ENCODE measurements at places on chromosomes 3 and 15.

DNA sequence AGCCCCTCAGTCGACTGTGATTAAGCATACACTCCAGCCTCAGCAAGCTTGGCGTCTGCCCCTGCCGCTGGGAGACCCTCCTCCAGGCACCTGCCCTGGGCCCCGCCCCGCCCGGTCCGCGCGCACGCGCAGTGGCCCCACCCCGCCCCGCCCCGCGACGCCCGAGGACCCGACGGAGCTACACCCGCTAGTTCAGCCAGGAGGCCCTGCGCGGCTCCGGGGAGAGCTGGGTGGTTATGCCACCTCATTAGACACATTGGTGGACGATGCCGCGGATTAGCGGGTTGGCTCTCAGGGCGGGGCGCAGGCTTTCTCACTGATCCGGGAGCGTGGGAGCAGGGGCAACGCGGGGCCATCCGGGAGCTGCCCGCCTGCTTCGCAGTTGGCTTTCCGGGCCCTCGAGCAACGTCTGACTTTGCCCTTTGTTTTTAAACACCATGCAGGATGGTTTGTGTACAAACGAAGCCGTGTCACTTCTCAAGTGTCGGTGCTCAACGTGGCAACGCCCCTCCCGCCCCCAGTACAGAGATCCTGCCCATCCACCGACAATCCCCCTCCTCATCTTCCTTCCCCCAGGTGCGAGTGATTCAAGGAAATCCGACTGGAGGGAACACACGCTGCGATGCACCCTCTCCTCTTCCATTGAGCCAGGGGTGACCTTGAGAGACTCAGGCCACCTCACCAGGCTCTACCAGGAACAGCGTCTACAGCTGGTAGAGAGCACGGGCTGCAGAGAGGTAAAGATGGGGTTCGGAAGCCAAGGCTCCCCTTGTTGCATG lies 109.3 kb downstream of the SHQ1 start:
- DNase-seq = peak; percentile 74

DNA sequence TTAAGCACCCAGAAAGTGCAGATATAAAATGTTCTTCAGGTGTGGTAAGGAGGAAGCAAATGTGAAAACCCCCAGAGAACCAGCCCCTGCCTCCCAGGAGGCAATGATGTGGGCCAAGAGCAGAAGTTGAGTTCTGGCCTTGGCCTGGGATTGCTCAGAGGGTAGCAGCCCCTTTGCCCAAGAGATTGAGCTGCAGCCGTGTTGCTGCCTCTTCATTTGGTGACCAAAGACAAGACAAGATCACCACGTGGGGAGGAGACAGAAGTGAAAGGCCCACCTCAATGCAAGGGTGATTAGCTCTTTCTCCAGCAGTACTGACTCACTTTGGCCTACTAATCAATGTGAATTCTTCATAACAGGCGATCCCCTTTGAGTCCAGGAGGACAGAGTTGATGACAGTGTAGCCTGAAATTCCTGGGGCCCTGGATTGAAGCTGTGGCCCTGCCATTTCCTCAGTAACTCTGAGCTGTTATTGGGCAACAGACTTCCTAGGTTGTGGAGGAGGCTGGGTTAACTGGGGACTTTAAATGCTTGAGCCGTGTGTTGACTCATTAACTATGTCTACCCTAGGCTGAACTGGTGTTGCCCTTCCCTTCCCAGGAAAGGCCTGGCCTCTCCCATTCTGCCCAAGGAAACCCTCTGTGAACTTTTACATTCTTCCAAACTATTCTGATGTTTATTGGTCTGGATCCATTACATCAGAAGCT lies 86.5 kb downstream of the ST6GAL1 start:
- no peak for DNase-seq

DNA sequence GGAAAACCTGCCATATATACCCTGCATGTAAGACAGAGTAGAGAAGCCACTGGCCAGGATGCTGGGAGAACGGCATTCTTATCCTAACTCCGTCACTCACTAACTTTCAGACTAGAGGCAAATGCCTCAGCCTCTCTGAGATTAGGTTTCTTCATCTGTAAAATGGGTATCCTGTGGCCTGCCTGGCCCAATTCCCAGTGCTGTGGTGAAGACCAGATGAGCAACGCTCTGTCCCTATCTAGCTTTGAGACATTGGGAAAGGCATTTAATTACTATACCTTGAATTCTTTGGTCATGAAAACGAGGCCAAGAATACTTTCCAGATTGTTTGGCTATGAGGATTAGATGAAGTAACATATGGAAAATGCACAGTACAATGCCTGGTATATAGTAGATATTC lies 35.9 kb downstream of the CEMIP start:
- DNase-seq = no peak

DNA sequence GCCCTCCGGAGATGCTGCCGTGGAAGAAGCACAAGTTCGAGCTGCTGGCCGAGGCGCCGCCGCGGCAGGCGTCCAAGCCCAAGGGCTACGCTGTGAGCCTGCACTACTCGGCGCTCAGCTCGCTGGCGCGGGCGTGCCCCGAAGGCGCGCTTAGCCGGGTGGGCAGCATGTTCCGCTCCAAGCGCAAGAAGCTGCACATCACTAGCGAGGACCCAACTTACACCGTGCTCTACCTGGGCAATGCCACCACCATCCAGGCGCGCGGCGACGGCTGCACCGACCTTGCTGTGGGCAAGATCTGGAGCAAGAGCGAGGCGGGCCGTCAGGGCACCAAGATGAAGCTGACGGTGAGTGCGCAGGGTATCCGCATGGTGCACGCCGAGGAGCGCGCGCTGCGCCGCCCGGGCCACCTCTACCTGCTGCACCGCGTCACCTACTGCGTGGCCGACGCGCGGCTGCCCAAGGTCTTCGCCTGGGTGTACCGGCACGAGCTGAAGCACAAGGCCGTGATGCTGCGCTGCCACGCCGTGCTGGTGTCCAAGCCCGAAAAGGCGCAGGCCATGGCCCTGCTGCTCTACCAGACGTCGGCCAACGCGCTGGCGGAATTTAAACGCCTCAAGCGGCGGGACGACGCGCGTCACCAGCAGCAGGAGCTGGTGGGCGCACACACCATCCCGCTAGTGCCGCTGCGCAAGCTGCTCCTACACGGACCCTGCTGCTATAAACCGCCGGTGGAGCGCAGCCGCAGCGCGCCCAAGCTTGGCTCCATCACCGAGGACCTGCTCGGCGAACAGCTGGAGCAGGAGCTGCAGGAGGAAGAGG lies 1.3 kb downstream of the FAM43A start:
- no peak for DNase-seq

GRCh38 chr15:63212050-63213004 lies 22.9 kb downstream of the RAB8B start:
- no peak for DNase-seq

DNA sequence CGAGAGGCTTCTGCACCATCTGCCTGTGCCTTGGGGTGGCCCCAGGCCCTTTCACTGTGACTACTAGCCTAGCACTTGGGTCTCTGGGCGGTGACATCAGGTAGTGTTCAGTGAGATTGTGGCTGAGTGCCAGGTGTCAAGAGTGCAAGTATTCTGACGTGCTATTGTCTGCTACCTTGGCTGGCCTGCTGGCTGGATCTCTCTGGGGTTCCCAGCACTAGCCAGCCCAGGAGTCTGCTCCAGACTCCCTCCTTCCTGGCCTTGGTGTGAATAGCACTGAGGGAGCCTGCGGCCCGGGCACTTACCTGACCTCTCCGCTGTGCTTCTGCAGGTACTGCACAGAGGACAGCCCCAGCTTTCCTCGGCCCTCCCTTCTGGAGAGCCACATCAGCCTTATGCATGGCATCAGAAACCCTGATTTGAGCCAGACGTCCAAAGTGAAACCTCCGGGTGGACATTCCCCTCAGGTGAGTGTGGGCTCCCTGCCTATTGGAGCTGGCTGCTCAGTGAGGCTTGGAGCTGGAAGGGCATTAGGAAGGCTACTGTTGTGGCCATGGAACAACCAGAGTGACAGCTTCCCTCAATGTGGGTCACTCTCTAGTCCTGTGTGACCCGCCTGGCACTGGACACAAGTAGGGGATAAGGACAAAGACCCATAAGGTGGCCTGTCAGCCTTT lies 17.5 kb upstream of the ALPK3 start:
- DNase-seq = peak; percentile 49

- no peak for DNase-seq
Measured at GRCh38 chr3:99843590-99844258, 26.1 kb downstream of the CMSS1 start.

- no peak for DNase-seq
Measured at GRCh38 chr3:88732186-88732585, 375.2 kb upstream of the EPHA3 start.

DNA sequence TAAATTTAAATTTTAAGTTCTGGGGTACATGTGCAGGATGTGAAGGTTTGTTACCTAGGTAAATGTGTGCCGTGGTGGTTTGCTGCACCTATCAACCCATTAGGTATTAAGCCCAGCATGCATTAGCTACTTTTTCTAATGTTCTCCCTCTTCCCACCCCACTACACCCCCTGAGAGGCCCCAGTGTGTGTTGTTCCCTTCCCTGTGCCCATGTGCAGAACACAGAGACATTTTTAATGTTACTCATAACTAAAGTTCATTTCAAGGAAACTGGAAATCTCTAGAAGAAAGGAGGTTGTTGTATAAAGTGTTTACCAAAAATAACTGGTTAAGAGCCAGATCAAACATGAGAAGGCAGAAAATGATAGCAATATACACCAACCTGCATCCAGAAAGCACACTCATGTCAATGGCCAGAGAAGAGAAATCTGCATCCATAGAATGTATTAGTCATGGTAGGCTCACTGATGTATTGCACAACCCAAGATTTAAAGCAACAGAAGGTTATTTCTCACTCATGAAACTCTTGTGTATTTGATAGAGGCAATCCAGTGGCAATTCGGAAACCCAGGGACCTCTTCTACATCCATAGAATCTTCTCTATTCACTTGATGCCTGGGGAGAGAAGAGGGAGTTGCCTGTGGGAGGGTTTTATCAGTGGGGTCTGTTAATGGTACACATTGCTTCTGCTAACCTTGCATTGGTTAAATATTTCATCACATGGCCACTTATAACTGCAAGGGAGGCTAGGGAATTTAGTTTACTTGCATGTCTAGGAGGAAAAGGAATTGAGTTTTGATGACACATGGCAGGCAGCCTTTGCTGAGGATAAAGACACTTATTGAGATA lies 321.9 kb upstream of the RASGRP1 start:
- DNase-seq = no peak

DNA sequence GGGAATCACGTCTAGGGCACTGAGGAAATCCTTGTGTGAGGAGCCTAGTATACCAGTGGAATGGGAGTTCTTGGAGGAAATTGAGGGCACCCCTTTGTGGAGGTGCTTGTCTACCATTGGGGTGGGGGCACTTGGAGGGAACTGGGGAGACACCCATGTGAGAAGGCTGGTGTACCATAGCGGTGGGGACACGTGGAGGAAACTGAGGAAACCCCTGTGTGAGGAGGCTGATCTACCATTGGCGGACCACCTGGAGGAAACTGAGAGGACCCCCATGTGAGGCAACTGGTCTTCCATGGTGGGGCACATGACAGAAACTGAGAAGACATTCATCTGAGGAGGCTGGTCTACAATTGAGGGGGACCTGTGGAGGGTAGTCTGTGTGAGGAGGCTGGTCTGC lies 164.5 kb downstream of the FBLN2 start:
- peak; percentile 26 for DNase-seq

- DNase-seq = no peak
Measured at GRCh38 chr15:44231842-44232241, 36.8 kb upstream of the FRMD5 start.

DNA sequence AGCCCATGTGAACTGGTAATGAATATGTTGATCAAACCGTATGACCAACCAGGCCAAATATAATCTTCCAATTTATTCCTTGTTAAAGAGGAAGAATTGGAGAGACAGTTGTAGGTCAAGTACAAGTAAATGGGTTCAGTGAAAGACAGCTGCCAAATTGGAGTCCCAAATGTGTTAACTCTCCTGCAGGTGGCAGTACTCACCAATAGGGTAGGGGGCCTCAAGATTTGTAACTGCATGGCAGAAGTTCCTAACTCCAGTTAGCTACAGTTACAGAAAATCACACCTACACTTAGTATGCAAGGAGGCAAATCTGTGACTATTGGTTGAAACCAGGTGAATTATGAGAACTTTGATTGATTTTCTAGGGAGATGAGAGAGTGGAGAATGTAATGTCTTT lies 278.0 kb downstream of the ZBBX start:
- no peak for DNase-seq

GRCh38 chr3:149936812-149937230 lies 33.9 kb downstream of the PFN2 start:
- DNase-seq = peak; percentile 50

DNA sequence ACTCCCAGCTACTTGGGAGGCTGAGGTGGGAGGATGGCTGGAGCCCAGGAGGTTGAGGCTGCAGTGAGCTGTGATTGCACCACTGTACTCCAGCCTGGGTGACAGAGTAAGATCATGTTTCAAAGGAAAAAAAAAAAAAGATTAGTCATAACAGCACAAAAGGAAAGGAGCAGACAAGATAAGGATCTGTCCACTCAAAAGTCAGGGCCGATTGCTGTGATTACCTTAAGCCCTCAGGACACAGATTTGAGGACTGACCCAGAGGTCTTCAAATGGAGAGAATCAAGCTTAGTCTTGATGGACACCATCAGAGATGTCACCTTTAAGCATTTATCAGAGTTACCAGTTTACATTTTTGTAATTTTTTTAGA lies 23.9 kb upstream of the HEG1 start:
- DNase-seq = no peak

DNA sequence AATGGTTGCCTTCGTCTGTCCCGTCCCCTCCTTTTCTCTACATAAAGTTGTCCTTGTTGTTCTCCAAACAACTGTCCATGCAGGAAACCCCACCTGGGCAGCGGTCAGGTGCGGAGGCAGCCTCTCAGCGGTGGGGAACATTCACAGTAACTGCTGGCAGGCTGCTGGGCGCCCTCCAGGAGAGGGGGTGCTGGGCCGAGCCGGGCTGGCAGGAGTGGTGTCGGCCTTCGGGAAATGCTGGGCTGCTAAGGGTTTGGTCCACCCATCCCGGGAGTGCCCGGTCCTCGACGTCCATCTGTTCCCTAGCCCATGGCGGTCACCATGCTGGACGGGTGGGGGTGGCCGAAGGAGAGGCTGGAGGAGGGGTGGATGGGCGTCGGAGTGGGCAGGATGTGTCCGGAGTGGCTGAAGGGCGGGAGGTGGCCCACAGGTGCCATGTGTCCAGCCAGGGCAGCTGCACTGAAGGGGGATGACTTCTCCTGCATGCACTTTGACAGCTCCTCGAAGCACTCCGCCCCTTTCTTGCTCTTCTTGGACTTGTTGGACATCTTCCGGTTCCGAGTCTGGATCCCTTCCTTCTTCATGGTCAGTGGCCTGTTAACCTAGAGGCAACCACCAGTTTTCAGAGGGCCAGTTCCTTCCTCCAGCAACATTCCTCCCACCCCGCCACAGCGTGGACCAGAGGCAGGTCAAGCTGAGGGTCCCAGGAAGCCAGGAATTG lies 12.1 kb downstream of the GATA2 start:
- no peak for DNase-seq

GRCh38 chr3:40312661-40313226 lies 3.2 kb downstream of the EIF1B start:
- DNase-seq = no peak

GRCh38 chr3:131995891-131996290 lies 38.9 kb downstream of the CPNE4 start:
- no peak for DNase-seq
